NCI-H82 (cell line): ENCODE measurements at places on chromosomes 2 and 18.
A peak's percentile ranks its signal among the peaks of the same experiment; 100 is the strongest.

- DNase-seq = no peak
These were observed 206.8 kb downstream of the CLIP4 start for GRCh38 chr2:29322011-29322410.

DNA sequence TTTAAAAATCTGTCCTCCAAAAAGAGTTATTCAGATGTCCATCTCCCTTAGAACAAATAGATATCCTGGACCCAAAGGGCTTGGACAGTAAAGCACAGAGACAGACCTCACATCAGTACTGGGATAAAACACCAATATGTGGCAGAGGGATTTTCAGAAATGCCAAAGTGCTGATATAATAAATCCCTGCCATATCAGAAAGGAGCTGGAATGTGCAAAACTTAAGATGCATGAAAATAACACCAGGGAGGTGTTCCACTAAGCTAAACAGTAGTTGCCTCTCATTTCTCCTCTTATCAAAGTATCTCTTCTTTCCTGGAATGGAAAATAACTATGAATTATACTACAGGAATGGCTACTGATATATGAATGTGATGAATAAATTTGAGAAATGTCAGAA, 13.2 kb downstream of the USP40 start:
- no peak for DNase-seq

GRCh38 chr2:38129987-38130386, 54.0 kb upstream of the CYP1B1 start:
- DNase-seq = no peak

- no peak for DNase-seq
These were observed 3.5 kb downstream of the KCNG2 start for GRCh38 chr18:79801217-79801616.

GRCh38 chr2:130258356-130258755, 60.1 kb upstream of the TUBA3E start:
- no peak for DNase-seq

- DNase-seq = no peak
These were observed 19.9 kb downstream of the WDSUB1 start for GRCh38 chr2:159266554-159266953.

DNA sequence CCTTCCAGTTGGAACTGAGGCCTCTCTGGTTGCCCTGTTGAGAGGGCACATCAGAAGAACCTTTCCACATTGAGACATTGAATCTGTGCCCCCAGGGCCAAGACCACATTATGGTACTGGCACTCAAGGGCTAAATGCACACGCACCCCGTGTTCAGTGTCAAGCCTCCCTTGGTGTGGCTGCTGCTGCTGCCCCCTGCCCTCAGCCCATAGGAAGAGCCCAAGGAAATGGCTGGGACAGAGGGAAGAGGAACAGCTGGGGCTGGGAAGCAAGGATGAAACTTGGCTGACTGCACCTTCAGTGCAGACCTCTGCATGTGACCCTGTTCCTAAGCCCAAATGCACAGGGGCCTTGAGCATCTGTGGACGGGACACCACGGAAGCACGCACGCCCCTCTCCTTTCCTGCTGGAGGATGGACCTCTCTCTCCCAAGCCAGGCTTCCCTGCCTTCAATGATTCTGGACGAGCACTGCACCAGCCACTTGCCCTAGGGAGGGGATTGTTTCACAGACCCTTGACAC, 40.2 kb downstream of the NIFK start:
- DNase-seq = no peak

GRCh38 chr2:23940718-23941620, 706 bp downstream of the UBXN2A start:
- peak; percentile 64 for DNase-seq

- DNase-seq = no peak
These were observed 67.6 kb downstream of the CRIM1 start for GRCh38 chr2:36423172-36423571.

GRCh38 chr2:138502255-138503086, 901 bp downstream of the SPOPL start:
- DNase-seq = no peak

- no peak for DNase-seq
These were observed 22.9 kb upstream of the NARS1 start for GRCh38 chr18:57644540-57644939.

DNA sequence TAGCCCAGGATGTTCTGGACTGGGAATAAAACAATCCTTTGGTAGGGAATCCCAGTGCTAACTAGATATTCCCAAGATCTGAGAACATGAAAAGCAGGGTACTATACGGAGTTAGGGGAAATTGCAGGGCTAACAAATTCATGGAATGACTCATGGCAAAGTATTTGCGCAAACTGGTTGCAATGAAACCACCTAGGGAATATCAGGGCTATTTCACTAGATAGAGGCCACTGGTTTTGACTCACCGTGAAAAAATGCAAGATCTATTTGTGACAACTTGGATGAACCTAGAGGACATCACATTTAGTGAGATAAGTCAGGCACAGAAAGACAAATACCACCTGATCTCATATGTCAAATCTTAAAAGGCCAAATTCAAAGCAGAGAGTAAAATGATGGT, 233.3 kb downstream of the MBD2 start:
- no peak for DNase-seq

DNA sequence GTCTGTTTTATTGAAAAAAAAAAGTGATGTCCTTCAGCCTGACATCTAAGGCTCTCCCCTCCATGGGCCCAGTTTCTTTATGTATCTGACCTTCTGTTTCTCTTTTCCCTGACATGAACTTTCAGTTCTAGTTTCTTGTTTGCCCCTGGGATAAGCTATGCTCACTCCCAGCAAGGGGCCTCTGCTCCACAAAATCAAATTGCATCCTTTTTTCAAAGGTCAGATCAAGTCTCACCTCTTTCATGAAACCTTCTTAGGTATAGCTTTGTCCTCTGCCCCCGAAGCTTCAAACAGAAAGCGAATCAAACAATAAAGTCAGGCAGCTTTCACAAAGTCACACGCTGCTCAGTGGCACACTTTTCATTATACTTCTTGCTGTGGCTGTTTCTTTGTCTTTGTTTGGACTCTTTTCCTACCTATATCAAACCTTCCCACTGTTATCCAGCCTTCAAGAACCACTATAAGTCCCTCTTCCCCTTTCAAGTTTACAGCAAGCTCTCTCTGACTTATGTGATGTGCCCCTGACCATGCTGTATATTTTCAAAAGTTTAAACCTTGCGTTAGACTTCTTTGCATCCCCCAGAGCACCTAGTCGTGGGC, 23.3 kb downstream of the MAP3K19 start:
- no peak for DNase-seq

GRCh38 chr2:221997100-221997499, 301.7 kb downstream of the PAX3 start:
- DNase-seq = no peak

DNA sequence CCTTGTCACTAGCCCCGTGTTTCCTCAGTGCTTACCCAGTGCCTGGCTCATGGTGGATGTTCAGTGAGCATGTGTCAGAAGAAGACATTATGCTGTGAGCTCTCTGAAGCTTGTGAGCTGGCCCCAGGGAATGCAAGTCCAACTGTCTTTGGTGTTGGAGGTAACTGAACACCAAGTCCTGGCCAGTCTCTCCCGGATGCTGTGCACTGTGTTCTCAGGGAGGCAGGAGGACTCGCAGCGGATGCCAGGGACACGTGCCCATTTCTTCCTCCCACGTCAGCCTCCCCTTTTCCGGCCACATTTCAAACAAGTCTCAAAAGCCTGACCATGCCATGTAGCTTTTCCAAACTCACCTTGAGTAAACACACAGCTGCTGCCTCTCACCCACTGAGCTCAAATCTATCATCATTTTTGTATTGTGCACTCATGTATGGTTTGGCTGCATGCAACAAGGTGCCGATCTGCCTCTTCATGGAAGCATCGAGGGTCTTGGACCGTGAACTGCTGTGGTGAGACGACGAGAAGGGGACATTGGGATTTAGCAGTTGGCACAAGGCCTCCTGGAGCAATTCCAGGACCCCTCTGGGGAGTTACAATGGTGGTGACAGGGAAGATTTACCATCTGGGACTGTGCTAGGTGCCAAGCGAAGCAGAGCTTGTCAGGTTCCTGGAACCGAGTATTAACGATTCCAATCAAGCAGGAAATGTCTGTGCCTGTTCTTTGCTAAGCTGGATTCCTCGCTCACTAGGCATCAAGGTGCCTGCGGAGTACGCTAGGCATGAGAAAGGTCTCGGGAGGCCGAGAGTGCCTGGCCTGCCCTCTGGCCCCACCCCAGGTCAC, 44.4 kb upstream of the MGAT4A start:
- no peak for DNase-seq

GRCh38 chr18:53887447-53887846, 337.0 kb downstream of the MBD2 start:
- no peak for DNase-seq

- peak; percentile 30 for DNase-seq
These were observed 1090.8 kb downstream of the BCL11A start for GRCh38 chr2:59462422-59463197.

- DNase-seq = no peak
These were observed 246.3 kb upstream of the MYT1L start for GRCh38 chr2:2577407-2577831.

DNA sequence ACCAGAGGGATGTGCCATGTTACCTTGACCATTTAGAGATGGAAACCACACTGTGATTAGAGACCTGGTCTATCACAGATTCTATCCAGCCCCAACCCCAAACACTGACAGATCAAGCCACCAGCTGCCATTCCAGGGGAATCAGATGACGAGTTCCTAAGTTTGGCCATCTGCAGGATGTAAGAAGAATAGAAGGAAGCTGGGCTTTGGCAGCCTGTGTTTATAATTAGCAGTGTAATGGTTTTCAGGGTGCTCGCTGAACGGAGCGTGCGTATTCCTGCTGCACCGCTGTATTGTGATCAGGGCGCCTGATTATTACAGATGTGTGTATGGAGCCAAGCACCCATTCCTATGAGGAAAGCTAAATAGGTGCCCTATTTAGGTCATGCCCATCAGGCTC, 138.1 kb downstream of the LRRC30 start:
- peak; percentile 60 for DNase-seq

- no peak for DNase-seq
These were observed 86.9 kb downstream of the TRIB2 start for GRCh38 chr2:12803607-12804006.

DNA sequence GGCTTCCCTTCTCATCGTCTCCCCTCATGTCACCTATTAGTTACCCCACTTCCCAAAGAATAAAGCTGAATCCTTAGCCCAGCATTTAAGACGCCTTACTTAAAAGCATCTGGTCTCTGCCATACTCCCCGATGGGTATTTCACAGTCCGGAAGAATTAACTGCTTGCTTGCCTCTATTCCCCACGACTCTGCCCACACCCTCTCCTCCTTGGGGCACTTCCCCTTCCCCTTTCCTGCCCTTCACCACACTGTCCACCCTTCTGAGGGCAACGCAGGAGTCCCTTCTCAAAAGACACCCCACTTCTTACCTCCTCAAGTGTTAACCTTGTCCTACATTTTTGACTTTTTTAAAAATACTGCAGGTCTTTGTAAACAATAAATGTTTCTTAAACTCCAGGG, 60.1 kb upstream of the RMP24 start:
- DNase-seq = no peak

- DNase-seq = no peak
These were observed 79.1 kb upstream of the DNMT3A start for GRCh38 chr2:25420820-25421237.

GRCh38 chr2:182866461-182867406, at the start of gene FRZB:
FRZB (minus strand) TSS chr2:182866637; CDS start chr2:182866552, 85 bp downstream.
- DNase-seq = peak; percentile 63

DNA sequence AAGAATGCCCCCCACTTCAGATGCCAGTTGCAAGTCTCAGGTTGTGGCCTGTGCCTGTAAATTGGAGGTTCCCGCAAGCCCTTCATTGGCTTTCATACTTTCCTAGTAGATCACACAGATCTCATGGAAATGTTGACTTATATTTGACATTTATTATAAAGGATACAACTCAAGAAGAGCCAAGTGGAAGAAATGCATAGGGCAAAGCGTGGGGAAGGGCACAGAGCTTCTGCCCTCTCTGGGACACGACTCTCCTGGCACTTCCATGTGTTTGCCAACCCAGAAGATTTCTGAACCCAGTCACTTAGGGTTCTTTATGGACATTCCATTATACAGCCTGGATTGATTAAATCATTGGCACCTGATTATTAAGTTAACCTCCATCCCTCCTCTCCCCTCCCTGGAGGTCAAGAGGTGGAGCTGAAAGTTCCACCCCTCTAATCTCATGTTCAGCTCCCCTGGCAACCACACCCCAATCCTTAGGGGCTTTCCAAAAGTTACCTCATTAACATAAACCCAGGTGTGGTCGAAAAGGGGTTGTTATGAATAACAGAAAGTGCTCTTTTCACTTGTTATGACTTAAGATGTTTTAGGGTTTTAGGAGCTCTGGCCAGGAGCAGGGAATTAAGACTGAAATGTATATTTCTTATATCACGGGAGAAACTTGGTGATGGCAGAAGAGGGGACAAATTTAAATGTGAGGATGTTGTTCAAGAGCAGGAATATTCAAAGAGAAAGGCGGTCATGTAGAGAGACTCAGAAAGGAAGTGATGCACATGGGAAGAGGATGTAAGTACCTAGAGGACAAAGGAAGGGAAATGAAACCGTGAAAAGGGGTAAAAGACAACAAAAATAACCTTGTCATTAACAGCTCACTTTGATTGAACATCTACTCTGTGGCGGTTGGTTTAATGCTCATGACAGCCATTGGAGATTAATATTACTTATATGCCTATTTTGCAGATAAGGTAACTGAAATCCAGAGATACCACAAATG, 31.8 kb downstream of the SP100 start:
- DNase-seq = no peak

GRCh38 chr18:68376926-68377325, 338.0 kb downstream of the TMX3 start:
- no peak for DNase-seq

GRCh38 chr2:212109792-212110680, 428.6 kb downstream of the ERBB4 start:
- no peak for DNase-seq

DNA sequence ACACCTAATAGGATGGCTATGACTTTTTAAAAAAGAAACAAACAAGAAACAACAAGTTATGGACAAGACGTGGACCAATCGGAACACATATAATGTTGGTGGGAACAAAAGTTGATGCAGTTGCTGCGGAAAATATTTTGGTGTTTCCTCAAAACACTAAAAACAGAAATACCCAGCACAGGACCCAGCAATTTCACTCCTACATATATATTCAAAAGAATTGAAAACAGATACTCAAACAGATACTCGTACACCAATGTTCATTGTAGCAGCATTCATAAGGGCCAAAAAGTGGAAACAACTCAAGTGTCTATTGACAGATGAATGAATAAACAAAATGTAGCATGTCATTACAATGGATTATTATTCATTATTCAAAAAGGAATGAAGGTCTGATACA, 12.1 kb downstream of the CCDC141 start:
- no peak for DNase-seq

DNA sequence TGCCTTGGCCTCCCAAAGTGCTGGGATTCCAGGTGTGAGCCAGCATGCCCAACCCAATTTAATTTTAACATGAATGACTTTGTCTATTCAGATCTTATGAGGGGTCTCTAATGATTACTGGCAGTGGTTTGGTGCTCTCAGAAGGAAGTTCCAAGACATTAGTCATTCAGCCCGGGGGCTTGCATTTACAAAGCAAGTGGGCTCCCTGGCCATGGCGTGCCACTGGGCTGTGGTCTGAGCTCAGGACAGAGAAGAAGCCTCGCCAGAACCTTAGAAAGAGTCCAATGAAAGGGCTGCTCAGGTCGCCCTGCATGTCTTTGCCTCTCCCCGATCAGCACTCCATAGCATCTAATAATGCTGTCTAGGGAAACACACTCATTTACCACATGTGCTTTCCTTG, 182.6 kb upstream of the CHAC2 start:
- DNase-seq = no peak

- DNase-seq = no peak
These were observed 257.6 kb downstream of the MREG start for GRCh38 chr2:215755641-215756345.

GRCh38 chr2:57386305-57386704, 660.3 kb upstream of the VRK2 start:
- DNase-seq = no peak
